ENCODE measurements at places on chromosomes 7 and 10.
A peak's percentile ranks its signal among the peaks of the same experiment; 100 is the strongest.

GRCh38 chr7:144255471-144255897 is 9.1 kb downstream of the OR2A7 start:
- no peak overlapping the region for H3K27ac ChIP-seq
- DNase-seq = no peak
- no peaks in the 10 kb centered on the region for H3K27me3 ChIP-seq
- H3K36me3 ChIP-seq = no peaks in the 10 kb centered on the region

DNA sequence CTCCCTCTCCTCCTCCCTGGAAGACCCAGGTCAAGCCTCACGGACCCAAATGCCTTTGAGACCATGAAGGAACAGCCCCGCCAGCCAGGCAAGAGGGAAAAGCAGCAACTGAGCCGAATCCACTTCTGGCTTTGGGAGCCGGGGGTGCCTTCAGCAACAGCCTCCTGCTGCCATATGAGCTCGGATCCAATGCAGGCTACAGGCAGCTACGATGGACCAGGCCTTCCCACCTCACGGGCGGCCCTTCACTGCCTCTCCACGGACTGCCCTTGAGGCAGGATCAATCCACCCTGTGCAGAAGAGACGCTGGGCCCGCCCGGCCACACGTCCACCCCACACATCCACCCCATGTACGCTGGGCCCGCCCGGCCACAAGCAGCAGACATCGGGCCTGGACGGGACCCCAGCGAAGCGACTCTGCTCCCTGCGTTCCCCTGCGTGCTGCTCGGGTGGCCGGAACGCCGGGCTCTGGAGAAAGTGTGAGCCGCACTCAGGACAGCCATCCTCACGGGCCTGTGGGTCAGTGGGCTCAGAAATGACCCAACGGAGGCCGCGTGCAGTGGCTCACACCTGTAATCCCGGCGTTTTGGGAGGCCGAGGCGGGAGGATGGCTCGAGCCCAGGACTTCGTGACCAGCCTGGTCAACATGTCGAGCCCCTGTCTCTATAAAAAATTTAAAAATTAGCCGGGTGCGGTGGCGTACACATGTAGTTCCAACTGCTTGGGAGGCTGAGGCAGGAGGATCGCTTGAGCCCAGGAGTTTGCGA is 82.0 kb downstream of the FOXL3 start:
- no peak for DNase-seq
- no peak overlapping the region for H3K4me3 ChIP-seq
- H3K27me3 ChIP-seq = no peaks in the 10 kb centered on the region
- H3K27ac ChIP-seq = no peak overlapping the region
- H3K4me1 ChIP-seq = no peaks in the 10 kb centered on the region

DNA sequence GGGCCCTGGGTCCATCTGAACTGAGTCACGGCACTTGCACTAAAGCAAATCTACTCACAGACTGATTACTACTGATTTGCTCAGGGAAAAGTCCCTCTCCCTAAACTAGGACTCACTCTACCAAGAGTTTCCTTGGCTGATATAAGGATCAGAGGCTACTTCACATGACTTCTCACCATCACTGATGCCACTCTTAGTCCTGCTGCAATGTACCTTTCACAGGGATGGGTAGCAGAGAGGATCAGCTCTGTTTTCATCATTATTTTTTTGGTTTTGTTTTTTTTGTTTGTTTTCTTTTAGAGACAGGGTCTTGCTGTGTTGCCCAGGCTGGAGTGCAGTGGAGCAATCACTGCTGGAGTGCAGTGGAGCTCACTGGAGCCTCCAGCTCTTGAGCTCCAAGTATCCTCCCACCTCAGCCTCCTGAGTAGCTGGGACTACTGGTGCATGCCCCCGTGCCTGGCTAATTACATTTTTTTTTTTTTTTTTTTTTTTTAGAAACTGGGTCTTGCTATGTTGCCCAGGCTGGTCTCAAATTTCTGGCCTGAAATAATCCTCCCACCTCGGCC is 200.6 kb downstream of the JCAD start:
- H3K27ac ChIP-seq = peak overlapping the region; percentile 93
- peaks cover 53% of the 10 kb centered on the region for H3K4me1 ChIP-seq
- DNase-seq = no peak
- no peaks in the 10 kb centered on the region for H3K27me3 ChIP-seq

DNA sequence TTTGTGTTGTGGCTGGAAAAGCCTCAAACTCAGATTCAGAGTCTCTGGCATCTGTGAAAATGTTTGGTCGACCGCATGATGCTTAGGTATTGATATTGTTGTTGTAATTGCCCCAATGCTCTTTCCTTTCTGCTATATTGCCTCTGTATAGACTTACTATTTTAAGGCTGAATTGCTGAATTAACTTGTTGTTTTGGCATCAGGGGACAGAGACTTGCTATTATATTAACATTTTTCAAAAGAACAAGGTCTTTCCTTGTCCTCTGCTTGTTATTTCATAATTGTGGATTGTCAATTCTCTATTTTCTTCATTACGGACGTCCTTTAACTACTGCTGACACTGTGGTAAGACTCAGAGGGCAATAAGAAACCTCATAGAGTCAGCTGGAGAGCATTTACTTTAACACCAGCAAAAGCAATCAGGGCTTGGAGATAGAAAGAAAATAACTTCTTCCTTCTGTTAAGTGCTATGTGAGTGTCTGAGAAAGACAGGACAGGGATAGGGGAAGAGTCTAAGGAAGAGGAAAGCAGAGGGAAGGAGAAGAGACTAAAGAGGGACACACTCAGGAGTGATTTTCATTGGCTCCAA is 17.6 kb downstream of the CPED1 start:
- no peaks in the 10 kb centered on the region for H3K4me1 ChIP-seq
- no peak for DNase-seq
- no peaks in the 10 kb centered on the region for H3K36me3 ChIP-seq
- peaks cover 5% of the 10 kb centered on the region for H3K27me3 ChIP-seq
- H3K27ac ChIP-seq = no peak overlapping the region

GRCh38 chr7:116772423-116772863 is 89.9 kb upstream of the CAPZA2 start:
- no peak for DNase-seq
- peaks cover 6% of the 10 kb centered on the region for H3K27me3 ChIP-seq
- no peak overlapping the region for H3K4me3 ChIP-seq

DNA sequence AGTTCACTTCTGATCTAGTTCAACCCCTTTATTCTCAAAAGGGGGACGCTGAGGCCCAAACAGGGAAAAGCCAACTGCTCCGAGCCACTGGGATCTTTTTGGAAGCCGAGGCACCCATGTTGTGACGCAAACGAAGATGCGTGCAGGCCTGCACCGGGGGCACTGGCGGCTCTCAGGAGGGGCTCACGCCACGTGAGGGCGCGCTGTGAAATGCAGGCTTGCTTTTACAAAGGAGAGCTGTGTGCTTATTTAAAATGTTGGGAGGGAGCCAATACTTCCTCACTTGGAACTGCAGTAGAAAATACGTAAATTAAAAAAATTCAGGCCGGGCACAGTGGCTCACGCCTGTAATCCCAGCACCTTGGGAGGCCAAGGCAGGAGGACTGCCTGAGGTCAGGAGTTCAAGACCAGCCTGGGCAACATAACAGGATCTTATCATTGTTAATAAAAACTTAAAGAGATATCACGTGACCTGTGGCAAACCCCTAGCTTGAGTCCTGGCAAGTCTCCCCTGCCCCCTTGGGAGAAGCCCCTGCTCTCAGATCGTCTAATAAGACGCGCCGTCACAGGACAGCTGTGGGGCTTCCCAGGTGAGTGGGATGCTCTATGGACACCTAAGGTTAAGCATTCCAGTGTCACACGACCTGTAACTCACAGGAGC is 16.3 kb downstream of the BRI3 start:
- no peak overlapping the region for H3K4me3 ChIP-seq
- H3K27me3 ChIP-seq = no peaks in the 10 kb centered on the region
- H3K4me1 ChIP-seq = no peaks in the 10 kb centered on the region
- peaks cover 13% of the 10 kb centered on the region for H3K36me3 ChIP-seq
- no peak for DNase-seq
- no peak overlapping the region for H3K27ac ChIP-seq

- no peaks in the 10 kb centered on the region for H3K36me3 ChIP-seq
- no peak overlapping the region for H3K27ac ChIP-seq
- no peak overlapping the region for H3K4me3 ChIP-seq
Observed at GRCh38 chr7:90666186-90666585, 70.1 kb downstream of the CDK14 start.

DNA sequence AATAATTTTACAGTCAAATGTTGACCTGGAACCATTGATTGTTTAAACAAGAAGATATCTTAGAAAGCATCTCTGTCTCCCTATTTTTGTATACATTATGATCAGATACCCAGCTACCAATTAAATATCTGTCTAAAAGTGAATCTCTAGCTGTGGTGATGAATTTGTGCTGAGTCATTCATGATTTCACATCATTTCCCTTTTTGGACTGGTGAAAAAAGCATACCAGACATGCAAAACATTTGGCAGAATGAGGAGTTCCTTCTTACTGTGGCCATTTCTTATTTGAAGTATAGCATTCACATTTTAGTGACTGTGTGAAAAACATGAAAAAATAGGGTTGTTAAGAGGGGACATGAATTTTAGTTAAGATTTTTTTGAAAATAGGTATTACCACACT is 98.0 kb upstream of the GATA3 start:
- peaks cover 26% of the 10 kb centered on the region for H3K4me1 ChIP-seq
- no peak overlapping the region for H3K27ac ChIP-seq
- no peak for DNase-seq
- no peaks in the 10 kb centered on the region for H3K27me3 ChIP-seq

DNA sequence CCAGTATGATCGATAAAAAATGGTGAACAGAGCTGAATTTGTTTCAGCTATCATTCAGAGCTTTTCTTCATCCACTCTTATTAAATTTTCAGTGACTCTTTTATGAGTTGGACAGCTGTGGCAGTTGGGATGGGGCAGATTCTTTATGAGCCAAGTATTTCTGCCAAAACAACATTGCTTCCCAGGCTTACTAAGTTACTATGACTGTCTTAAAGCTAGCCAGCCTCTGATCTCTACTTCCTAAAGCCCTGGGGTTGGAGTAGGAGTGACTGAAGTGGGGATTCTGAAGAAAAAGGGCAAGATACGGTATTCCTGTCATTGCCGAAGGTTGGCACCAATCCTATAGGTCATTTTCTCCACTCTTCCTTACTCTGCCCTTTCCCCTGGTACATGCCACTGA is 12.7 kb downstream of the RPP30 start:
- no peaks in the 10 kb centered on the region for H3K27me3 ChIP-seq
- H3K36me3 ChIP-seq = peaks cover 69% of the 10 kb centered on the region
- H3K27ac ChIP-seq = no peak overlapping the region
- peaks cover 8% of the 10 kb centered on the region for H3K4me1 ChIP-seq
- no peak for DNase-seq

GRCh38 chr10:96229568-96230030 is 41.8 kb downstream of the BLNK start:
- H3K27ac ChIP-seq = peak overlapping the region; percentile 46
- H3K36me3 ChIP-seq = no peaks in the 10 kb centered on the region
- H3K4me3 ChIP-seq = no peak overlapping the region
- H3K27me3 ChIP-seq = no peaks in the 10 kb centered on the region
- H3K4me1 ChIP-seq = peaks cover 3% of the 10 kb centered on the region
- peak; percentile 85 for DNase-seq

GRCh38 chr10:129764901-129765663 is 199.0 kb downstream of the EBF3 start:
- H3K27me3 ChIP-seq = no peaks in the 10 kb centered on the region
- no peak overlapping the region for H3K4me3 ChIP-seq
- no peaks in the 10 kb centered on the region for H3K4me1 ChIP-seq
- DNase-seq = no peak
- H3K27ac ChIP-seq = no peak overlapping the region

GRCh38 chr10:3350617-3351258 is 178.2 kb upstream of the PITRM1 start:
- H3K4me1 ChIP-seq = no peaks in the 10 kb centered on the region
- peak; percentile 21 for DNase-seq
- no peaks in the 10 kb centered on the region for H3K36me3 ChIP-seq
- no peak overlapping the region for H3K4me3 ChIP-seq
- no peaks in the 10 kb centered on the region for H3K27me3 ChIP-seq

DNA sequence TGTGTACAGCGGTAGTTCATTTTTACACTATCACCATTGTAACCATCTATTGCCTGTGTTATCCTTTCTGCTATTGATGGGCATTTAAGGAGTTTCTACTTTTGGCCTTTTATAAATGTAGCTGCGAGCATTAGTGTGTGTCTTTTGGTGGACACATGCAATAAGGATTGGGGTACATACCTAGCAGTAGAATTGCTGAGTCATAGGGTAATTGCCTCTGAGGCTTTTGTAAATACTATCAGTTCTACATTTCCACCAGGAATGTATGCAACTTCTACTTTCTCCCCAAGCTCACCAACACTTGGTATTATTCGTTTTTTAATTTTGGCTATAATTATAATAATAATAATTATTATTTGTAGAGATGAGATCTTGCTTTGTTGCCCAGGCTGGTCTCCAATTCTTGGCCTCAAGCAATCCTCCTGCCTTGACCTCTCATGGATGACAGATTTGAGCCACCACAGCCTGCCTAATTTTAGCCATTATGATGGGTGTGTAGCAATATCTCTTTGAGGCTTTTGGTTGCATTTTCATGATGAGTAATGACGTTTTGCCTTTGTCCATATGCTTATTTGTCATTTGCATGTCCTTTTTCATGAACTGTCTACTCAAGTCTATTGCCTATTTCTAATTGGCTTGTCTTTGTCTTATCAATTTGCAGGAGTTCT is 277.0 kb downstream of the ACTR3B start:
- no peak overlapping the region for H3K4me3 ChIP-seq
- no peaks in the 10 kb centered on the region for H3K36me3 ChIP-seq
- H3K27ac ChIP-seq = no peak overlapping the region
- H3K4me1 ChIP-seq = no peaks in the 10 kb centered on the region
- no peaks in the 10 kb centered on the region for H3K27me3 ChIP-seq

DNA sequence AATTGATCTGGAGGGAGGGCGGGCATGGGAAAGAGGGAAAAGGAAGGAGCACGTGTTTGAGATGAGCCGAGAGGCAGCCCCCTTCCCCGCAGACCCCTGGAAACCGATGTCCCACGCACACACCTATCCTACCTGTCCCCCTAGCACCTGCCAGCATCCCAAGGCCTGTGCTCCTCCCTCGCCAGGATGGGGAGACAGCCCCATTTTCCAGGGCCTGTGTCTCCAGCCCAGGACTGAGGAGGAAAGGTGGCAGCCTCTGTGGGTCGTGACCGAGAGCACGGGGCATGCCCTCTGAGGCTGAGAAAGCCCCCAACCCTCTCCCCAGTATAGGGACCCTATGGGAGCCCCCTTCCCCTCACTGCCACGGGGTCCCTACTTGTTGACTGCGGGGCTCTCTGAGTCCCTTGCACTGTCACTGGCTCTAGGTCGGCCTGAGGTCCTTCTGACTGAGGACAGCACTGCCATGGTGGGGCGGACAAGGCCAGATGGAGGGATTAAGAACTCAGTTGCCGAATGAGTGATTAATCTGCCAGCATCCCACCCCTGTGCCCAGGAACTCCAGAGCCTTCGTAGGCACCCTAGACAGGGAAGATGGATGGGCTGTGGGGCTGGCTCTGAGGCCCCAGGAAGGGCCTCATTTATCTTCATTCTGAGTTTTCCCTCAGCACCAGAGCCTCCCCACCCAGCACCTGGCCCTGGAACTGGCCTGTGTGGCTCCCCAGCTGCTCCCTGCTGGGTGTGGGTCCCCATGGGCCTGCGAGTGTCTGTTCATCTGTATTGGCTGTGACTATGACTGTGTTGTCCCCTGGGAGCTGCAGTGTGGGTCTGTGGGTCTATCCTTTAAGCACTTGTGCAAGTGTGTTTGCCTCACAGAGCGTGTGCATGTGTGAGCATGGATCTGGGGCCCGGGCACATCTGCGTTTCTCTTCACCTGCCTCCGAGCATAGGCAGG is 26.0 kb downstream of the CRHR2 start:
- no peak overlapping the region for H3K4me3 ChIP-seq
- no peaks in the 10 kb centered on the region for H3K27me3 ChIP-seq
- no peak overlapping the region for H3K27ac ChIP-seq

All from DND-41 (cell line).